ENCODE measurements at places on chromosomes 4 and X. TPM values are rescaled to one million over a fixed set of nuclear protein-coding genes. Genes with fewer than 3 reads are reported as not detected.

FGF13 gene
- 2.2 TPM for total RNA-seq

ARMCX1 gene
- 49.4 TPM for total RNA-seq

DMRTC1B gene
- not detected for total RNA-seq

SPACA5 gene
- not detected for total RNA-seq

IGSF1 gene
- total RNA-seq: not detected

KIAA1210 gene
- not detected for total RNA-seq

LRIT3 gene
- total RNA-seq: not detected

CENPE gene
- 2.1 TPM for total RNA-seq

DUSP9 gene
- not detected for total RNA-seq

TMEM164 gene
- 12.1 TPM for total RNA-seq

CXorf49 gene
- not detected for total RNA-seq

PALLD gene
- 120 TPM for total RNA-seq

KLB gene
- not detected for total RNA-seq

HTATSF1 gene
- 28.2 TPM for total RNA-seq

FLNA gene
- 2,009 TPM for total RNA-seq

LRP2BP gene
- 0.55 TPM for total RNA-seq

TMEM154 gene
- 2.3 TPM for total RNA-seq

FAM193A gene
- 7.1 TPM for total RNA-seq

TEX11 gene
- total RNA-seq: 0.09 TPM

POU3F4 gene
- total RNA-seq: not detected

FREM3 gene
- total RNA-seq: under 0.01 TPM

NUP62CL gene
- 0.14 TPM for total RNA-seq

ARHGEF38 gene
- not detected for total RNA-seq

CLDN24 gene
- not detected for total RNA-seq

RADX gene
- 1.00 TPM for total RNA-seq

SLC26A1 gene
- total RNA-seq: 0.28 TPM

NWD2 gene
- not detected for total RNA-seq

LRRC66 gene
- 0.46 TPM for total RNA-seq

FAM47E gene
- 1.4 TPM for total RNA-seq

HGFAC gene
- total RNA-seq: not detected

SCARB2 gene
- total RNA-seq: 349 TPM

All from smooth muscle cell of bladder (primary cell).